ENCODE measurements at places on chromosomes 5 and 9. TPM values are rescaled to one million over a fixed set of nuclear protein-coding genes. Genes with fewer than 3 reads are reported as not detected.

DNA sequence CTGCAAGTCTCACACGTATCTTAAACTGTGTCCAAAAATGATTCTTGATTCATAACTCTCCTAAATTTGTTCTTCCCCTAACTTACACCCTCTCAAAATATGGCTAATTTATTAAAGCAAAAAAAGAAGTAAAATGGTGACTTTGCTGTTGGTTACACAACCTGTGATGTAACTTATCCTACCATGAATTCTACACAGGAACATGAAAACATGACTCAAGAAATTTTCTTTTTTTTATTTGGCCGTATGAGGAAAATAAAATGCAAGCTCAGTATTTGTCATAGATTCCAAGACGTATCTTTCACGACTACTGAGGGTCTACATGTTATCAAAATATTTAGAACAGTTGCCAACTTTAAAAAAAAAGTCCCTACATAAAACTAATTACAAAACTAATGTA, 9.2 kb downstream of the LIFR start:
- H3K27me3 ChIP-seq, result no peaks in the 10 kb centered on the region
- no peak for DNase-seq
- H3K27ac ChIP-seq, result no peak overlapping the region

GRCh38 chr5:34822956-34823715, 15.8 kb upstream of the TTC23L start:
- H3K27ac ChIP-seq, result no peak overlapping the region
- no peaks in the 10 kb centered on the region for H3K27me3 ChIP-seq
- H3K4me3 ChIP-seq, result no peak overlapping the region
- H3K4me1 ChIP-seq, result no peaks in the 10 kb centered on the region
- no peak for DNase-seq

DNA sequence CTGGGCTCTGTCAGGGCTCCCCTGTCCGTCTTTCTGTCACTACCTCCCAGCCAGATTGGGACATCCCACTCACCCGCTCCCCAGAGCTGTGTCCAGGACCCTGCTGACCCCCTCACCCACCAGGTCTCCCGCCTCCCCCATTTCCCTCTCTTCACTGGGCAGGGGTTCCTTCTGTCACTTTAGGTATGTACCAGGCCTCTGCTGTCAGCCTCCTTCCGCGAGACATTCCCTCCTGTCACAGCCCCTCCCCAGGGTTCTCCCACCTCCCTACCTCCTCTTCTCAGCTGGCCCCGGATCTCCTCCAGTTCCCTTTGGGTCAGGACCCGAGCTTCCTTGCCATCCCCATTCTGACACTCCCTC, 488 bp downstream of the POLR1E start:
- H3K4me3 ChIP-seq, result peak overlapping the region; percentile 64
- peak overlapping the region; percentile 87 for H3K27ac ChIP-seq
- peaks cover 2% of the 10 kb centered on the region for H3K36me3 ChIP-seq
- H3K4me1 ChIP-seq, result peaks cover 7% of the 10 kb centered on the region

GRCh38 chr5:88287846-88288527, 19.3 kb upstream of the TMEM161B start:
- no peak overlapping the region for H3K27ac ChIP-seq
- H3K4me3 ChIP-seq, result no peak overlapping the region
- no peak for DNase-seq
- H3K4me1 ChIP-seq, result peaks cover 2% of the 10 kb centered on the region

DNA sequence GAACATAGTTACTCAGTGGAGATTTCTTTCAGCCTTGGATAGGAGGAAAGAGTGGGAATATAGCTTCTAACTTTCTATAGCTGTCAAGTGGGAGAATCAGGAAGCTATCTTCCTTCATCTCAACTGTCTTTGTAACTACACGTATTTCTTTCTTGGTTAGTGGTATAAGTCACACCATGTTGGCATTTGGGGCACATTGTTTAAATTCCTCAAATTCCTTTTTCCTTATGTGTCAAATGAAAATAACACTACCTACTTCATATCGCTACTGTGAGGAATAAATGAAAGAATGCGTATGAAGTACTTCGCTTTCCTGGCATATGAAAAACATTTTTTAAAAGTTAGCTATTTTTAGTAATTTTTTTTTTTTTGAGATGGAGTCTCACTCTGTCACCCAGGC, 1082.5 kb upstream of the WWC1 start:
- H3K36me3 ChIP-seq, result no peaks in the 10 kb centered on the region
- H3K27ac ChIP-seq, result no peak overlapping the region
- DNase-seq, result peak; percentile 81
- H3K27me3 ChIP-seq, result no peaks in the 10 kb centered on the region
- no peaks in the 10 kb centered on the region for H3K4me1 ChIP-seq
- H3K4me3 ChIP-seq, result no peak overlapping the region

DNA sequence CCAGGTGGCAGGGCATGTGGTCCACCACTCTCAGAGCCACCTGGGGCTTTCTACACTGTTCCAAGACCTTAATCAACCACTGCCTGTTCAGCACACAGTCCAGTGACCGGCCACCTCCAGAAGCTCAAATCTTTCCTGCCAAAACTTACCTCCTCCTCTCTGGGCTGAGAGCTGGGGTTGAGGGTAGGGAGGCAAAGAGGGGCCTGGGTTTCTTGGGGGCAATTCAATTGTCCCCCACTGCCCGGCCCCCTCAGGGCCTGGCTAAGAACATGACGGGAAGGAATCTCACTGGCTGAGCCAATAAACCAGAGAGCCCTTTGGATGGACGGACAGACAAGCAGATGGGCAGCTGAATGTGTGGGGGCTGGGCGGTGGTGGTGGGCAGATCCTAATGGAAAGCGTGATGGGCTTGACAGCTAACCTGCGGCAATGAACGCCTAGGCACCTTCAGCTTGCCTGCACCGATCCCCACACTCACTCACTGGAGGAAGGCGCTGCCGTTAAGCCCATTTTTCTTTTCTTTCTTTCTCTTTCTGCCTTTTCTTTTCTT, 5.4 kb downstream of the NR5A1 start:
- H3K27ac ChIP-seq, result no peak overlapping the region
- peaks cover 51% of the 10 kb centered on the region for H3K27me3 ChIP-seq

GRCh38 chr9:16575142-16575985, 295.1 kb downstream of the BNC2 start:
- H3K36me3 ChIP-seq, result no peaks in the 10 kb centered on the region
- DNase-seq, result peak; percentile 31
- peaks cover 11% of the 10 kb centered on the region for H3K4me1 ChIP-seq
- H3K4me3 ChIP-seq, result no peak overlapping the region
- H3K27ac ChIP-seq, result no peak overlapping the region

DNA sequence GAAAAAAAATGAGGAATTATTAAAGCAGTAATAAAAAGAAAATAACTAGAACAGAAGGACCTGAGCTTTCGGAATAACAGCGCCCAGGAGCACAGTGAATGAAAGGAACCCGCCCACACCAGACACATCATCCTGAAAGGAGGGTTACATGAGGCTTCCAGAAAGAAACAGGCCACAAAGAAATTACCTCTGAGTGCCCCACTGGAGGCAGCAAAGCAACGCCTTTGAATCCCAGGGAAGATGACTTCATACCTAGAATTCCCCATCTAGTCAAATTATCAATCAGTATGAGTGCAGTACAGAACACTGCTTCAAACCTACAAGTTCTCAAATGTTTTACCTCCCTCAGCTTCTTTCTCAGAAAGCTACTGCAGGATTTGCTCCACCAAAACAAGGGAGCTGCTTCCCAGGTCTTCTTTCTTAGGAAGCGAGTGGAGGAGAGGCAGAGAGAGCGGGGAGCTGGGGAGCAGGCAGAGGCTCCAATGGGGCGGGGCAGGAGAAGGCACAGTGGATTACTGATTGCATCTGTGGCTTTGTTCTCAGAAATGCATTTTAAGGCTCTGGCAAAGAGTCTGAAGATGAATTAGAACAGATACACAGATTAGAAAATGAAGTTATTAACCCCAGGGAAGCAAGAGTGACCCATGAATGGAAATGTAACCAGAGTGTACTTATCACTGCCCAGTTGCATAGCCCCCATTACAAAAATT, 87.1 kb downstream of the SEMA4D start:
- H3K36me3 ChIP-seq, result no peaks in the 10 kb centered on the region
- no peak overlapping the region for H3K27ac ChIP-seq
- no peak overlapping the region for H3K4me3 ChIP-seq
- H3K4me1 ChIP-seq, result no peaks in the 10 kb centered on the region

GRCh38 chr5:10627160-10627701, 63.4 kb downstream of the ANKRD33B start:
- no peaks in the 10 kb centered on the region for H3K36me3 ChIP-seq
- peak overlapping the region; percentile 32 for H3K4me3 ChIP-seq
- no peaks in the 10 kb centered on the region for H3K4me1 ChIP-seq
- no peak for DNase-seq
- H3K27me3 ChIP-seq, result no peaks in the 10 kb centered on the region

DNA sequence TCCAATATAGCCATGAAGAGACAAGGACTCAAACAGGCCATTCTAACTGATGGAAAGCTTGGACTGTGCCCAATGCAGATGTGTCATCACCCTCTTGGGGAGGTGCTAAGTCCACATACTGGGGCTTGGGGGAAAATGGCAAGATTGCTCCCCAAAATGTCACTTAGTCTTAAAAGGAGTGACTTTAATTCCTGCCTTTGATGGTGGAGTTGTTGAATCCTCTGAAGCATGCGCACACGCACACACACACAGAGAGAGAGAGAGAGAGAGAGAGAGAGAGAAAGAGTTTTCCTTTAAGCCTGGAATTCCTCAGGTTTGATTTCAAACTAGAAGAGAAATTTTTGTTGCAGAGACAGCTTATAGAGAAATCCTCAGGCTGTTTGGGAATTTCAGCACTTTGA, 161.9 kb upstream of the GAS1 start:
- H3K27me3 ChIP-seq, result no peaks in the 10 kb centered on the region
- no peak overlapping the region for H3K27ac ChIP-seq
- no peak overlapping the region for H3K4me3 ChIP-seq
- H3K4me1 ChIP-seq, result no peaks in the 10 kb centered on the region

GRCh38 chr9:128809831-128810230, 8.5 kb upstream of the ENDOG start:
- peaks cover 16% of the 10 kb centered on the region for H3K36me3 ChIP-seq
- no peak for DNase-seq
- no peaks in the 10 kb centered on the region for H3K4me1 ChIP-seq

- no peak overlapping the region for H3K27ac ChIP-seq
- H3K27me3 ChIP-seq, result no peaks in the 10 kb centered on the region
- DNase-seq, result no peak
- no peaks in the 10 kb centered on the region for H3K36me3 ChIP-seq
- no peaks in the 10 kb centered on the region for H3K4me1 ChIP-seq
- no peak overlapping the region for H3K4me3 ChIP-seq
These were observed 165.7 kb downstream of the SPOCK1 start for GRCh38 chr5:137333475-137333874.

DNA sequence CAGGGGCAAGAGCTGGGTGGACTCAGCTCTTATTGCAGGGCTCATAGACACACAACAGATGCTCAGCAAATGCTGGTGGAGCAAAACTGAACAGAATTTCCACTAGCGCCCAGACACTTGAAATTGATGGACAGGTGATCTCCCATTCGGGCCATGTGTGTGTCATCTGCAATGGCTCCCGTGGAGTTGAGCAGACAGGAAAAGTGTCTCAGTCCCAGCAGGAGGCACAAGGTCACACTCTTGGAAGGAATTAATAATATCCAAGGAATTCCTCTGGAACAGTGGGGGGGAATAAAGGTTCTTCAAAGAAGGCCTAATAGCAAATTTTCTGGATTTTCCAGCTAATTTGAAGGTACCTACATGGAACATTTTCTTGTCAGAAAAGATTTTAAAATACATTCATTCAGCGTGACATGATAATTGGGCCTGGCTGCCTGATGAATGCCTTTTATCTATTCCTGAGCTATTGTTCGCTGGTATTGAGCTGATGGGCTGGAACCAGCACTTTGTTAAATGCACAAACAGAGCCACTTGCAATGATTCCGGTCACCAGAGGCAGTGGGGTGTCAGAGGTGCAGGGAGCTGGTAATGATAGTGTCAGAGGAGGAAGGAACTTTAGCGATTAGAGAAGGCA, 31.5 kb upstream of the ALDH1B1 start:
- no peaks in the 10 kb centered on the region for H3K27me3 ChIP-seq

DNA sequence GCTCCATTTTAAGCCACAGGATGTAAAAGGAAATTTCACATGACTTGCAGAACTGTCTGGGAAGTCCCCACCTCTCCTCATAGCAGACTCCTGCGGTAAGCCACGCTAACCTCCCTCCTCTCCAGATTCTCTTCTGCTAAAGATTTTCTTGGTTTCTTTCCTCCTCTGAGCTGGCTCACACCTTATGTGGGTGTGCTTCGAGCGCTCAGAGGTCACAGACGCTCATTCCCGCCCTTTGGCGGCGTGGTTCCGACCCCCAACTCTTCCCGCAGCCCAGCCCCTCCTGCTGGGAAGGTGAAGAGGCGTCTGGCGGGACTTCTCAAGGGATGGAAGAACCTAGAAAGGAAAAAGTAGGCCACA, 32.9 kb upstream of the CDK20 start:
- no peak overlapping the region for H3K4me3 ChIP-seq
- no peaks in the 10 kb centered on the region for H3K27me3 ChIP-seq
- peak; percentile 42 for DNase-seq

DNA sequence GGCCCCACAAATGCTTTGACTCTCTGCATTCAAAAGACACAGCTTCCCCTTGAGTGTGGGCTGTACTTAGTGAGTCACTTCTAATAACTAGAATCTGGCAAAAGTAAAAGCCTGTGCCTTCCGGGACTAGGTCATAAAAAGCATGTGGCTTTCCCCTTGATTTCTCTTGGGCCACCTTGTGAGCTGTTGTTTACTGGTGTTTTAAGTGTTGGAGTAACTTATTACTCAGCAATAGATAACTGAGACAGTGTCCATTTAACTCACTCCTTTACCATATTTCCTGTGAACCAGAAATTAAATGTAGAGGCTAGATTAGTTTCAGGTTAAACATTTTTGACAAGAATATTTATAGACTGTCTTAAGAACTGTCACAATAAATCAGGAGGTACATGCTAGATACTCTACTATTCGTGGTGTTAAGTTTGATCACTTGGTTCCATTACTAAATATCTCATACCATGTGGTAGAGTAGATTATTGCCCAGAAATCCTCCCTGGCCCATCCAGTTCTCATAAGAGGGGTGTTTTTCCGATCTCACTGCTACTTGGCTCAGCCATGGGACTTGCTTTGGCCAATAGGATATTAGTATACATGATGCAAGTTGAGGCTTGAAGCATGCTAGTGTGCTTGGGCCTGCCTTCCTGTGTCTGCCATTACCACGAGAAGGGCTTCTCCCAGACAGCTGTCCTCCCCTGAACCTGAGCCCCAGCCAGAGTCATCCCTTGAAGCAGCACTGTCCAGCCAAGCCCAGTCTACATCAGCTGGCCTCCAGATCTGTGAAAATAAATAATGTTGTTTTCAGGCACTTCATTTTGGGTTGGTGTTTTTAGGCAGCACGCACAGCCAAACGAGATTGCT, 10.4 kb upstream of the CMBL start:
- no peak overlapping the region for H3K4me3 ChIP-seq
- peaks cover 6% of the 10 kb centered on the region for H3K27me3 ChIP-seq
- H3K4me1 ChIP-seq, result no peaks in the 10 kb centered on the region

Gene NSA2
- total RNA-seq, result 139 TPM

Gene SPATA31C1
- not detected for total RNA-seq

Gene FAM221B
- total RNA-seq, result not detected

Gene DTWD2
- total RNA-seq, result 5.4 TPM

Gene ERMP1
- 25.4 TPM for total RNA-seq

Gene SMC2
- total RNA-seq, result 6.7 TPM

Gene LCN12
- total RNA-seq, result not detected

Gene PCDHGA4
- 7.6 TPM for total RNA-seq

Gene FOXD4
- 0.26 TPM for total RNA-seq

Gene TEX48
- total RNA-seq, result not detected

Gene CD14
- 4.1 TPM for total RNA-seq

Gene C9orf153
- total RNA-seq, result 0.51 TPM

Gene PCDHGA1
- 1.8 TPM for total RNA-seq

Gene GADD45G
- 2.3 TPM for total RNA-seq
